CD8-positive, alpha-beta T cell (primary cell): ENCODE measurements at places on chromosomes 4 and X. TPM values are rescaled to one million over a fixed set of nuclear protein-coding genes. Genes with fewer than 3 reads are reported as not detected.

GRCh38 chr4:160716551-160716950, 1447.2 kb downstream of the FSTL5 start:
- DNase-seq = no peak

WDFY3 gene
- total RNA-seq = not detected

TRAM1L1 gene
- total RNA-seq = not detected

MAGEA3 gene
- not detected for total RNA-seq

GRCh38 chr4:107740950-107741701, 21.1 kb upstream of the PAPSS1 start:
- no peak for DNase-seq
